WTC11 (cell line): ENCODE measurements at places on chromosomes 13 and 19.

- no peak for DNase-seq
Observed at GRCh38 chr13:79155883-79156282, 250.2 kb downstream of the RBM26 start.

- no peak for DNase-seq
Observed at GRCh38 chr19:31314156-31314555, 35.1 kb downstream of the TSHZ3 start.

- no peak for DNase-seq
Observed at GRCh38 chr19:13073263-13073662, 29.4 kb downstream of the LYL1 start.

DNA sequence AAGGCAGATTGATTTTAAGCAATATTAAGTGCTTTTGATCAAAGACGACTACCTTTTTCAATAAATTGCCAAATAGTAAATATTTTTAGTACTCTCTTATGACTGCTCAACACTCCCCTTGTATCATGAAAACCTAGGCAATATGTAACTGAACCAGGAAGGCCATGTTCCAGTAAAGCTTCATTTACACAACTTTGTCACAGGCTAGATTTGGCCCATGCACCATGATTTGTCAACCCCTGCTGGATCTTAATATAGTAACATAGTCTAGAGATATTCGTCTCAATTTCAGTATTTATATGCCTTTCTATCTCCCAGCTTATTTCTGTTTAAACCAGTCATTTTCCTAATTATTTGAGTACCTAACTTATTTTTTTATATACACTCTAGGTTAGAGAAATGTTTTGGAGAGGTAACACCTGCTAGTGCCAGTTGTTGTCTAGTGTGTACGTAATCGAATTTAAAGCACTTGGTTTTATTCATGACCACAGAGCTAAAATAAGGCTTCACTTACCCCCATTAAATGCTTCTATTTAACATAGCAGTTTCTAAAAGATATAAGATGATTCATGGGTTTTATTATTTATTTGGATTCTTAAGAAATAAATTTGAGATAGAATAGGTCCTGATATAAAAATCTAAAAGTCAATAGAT, 21.0 kb downstream of the TPP2 start:
- DNase-seq = no peak

- DNase-seq = no peak
Observed at GRCh38 chr19:39196320-39196719, 444 bp upstream of the NCCRP1 start.

DNA sequence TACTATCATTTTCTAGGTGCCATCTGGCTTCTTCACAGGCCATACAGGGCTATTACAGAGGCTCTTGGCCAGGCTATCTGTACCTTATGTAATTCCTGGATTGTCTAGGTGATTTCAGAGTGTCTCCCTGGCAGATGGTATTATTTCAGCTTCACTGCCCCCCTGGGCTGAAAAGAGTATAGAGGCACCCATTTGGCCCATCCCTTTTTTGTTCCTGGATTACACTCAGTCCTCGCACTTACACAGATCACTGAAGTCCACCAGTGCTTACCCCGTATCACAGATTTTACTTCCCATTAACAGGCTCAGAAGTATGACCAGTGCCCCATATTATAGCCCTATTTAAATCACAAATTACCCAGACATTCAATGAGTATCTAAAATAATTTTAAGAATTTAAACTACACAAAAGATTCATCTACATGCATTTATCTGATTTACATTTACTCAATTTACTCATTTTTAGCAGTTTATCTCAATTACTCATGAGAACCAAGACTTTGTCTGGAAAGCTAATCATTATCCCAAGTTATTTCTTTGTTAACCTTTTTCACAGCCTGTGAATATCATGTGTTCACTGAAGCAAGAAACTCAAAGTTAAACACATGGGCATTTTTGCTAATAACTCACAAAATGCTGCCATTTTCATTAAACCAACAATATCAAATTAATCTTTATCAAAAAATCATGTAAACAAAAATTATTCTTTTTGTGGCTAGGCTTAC, 121.0 kb downstream of the PCDH20 start:
- no peak for DNase-seq

- peak; percentile 16 for DNase-seq
Observed at GRCh38 chr13:73767191-73767741, 366.9 kb downstream of the KLF12 start.
